Right ventricle myocardium superior (tissue), 1 donor: ENCODE measurements at places on chromosomes 2 and 18.

- DNase-seq: no peak
These were observed 10.6 kb upstream of the FAM117B start for GRCh38 chr2:202624133-202624532.

DNA sequence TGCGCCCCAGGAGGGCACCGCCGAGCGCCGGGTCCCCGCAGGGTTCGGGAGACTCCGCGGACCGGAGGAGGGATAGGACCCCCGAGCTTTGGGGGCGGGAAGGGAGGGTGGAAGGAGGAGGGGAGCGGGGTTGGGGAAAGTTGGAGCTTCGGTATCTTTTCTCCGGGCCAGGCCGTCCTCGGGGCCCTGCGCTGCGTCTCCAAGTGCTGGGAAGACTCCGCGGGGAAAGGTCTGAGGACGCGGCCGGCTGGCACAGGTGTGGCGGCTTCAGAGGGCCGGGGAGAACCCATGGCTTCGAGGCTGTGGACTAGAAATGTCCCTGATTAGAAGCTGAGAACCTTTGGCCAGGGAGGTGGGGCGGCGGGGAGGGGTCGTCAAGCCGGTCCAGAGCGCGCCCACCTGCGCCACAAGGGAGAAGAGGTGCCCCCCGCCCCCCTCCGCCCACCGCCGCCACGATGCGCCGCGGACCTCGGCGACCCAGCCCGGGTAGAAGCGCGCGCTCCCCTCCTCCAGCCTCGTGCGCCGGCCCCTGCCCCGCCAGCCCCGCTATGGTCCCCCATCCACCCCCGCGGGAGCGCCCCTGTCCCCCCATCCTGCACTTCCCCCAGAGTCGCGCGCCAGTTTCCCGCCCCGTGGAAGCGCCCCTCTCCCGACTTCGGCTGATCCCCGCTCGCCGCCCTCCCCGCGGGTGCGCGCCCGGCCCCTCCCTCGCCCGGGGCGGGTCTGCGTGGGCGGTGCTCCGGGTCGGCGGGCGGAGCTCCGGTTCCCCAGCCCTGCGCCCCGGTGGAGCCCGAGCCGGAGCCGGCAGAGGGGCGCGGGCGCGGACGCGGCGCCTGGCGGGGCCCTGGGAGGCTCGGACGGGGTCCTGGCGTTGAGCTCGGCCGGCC is at the start of gene SNTG2:
Gene SNTG2 (plus strand): TSS at position 770 of the 887 bp plus-strand sequence. CDS start 148 bp downstream, outside the sequence.
- peak; percentile 47 for DNase-seq

GRCh38 chr2:27814758-27815157 is 43.2 kb downstream of the MRPL33 start:
- no peak for DNase-seq

DNA sequence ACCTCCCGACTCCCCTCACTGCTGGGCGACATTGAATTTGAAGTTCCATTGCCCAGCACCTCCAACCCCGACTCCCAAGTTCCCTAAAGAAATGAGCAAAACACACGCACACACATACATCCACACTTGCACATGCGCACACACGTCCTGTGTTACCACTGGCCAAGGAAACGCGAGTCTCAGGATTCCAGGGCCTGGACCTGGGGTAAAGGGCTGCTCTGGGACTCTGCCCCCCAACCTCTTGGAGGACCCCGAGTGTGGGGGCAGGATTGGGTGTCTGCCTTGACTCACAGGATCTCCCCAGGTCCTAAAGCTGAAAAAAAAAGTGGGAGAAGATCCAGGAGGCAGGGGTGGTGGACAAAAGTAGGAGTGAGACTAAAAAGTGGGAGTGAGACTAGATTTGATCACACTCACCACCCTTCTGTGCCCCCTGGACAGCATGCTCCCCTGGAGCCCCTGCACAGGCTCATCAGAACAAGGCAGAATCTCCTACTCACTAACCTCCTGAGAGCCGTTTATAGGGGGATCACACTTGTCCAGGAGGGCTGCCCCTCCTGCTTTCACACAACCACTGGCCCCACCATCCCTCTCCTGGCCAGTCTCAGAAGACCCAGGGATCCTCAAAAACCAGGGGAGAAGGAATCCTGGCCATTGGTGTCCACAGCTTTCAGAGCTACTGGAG is 202.2 kb downstream of the TNS1 start:
- DNase-seq: peak; percentile 32

GRCh38 chr2:127579231-127579630 is 43.7 kb downstream of the MYO7B start:
- no peak for DNase-seq

DNA sequence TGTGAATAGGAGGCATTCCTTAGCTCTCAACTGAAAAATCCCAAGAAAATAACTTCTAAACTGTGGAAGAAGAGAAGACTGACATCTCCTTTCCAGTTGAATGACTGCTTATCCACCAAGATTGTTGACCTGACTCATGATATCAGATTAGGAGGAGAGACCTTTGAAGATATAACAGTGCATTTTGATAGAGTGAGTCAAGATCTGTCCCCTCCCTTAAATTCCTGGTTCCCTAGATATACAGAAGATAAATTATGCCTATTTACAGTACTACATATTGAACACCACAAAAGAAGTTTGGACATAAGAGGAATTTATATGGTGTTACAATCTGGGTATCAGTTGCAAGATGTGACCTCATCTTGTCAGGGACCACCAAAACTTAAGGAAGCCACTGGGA is 285.3 kb upstream of the ZSWIM2 start:
- DNase-seq: no peak

DNA sequence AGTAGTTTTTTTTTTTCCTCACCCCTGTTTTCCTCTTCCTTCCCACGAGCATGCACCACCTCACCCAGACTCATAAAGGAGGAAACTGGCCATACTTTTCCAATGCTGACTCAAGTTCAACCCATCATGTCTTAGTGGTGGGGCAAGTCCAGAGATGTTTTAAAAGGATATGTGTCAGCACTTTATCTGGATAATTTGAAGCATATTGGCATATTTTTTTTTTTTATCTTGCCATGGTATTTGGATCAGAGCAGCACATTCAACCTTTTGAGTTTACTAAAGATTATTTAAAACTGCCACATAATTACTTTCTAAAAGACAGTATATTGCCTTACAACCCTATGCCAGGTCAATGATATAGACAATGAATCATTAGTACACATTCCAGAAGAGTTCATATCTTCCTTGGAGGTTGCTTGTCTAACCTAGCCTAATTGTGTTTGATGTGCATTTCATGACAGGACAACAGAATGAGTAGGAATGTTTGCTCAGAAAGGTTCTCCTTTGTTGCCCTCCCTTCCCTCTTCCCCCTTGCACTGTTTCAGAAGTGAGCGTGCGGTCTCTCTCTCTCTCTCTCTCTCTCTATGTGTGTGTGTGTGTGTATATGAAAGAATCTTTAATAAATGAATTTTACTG is 950.7 kb upstream of the FAM98A start:
- DNase-seq: no peak
